GM13976 (cell line): ENCODE measurements at places on chromosomes 2 and 18.

DNA sequence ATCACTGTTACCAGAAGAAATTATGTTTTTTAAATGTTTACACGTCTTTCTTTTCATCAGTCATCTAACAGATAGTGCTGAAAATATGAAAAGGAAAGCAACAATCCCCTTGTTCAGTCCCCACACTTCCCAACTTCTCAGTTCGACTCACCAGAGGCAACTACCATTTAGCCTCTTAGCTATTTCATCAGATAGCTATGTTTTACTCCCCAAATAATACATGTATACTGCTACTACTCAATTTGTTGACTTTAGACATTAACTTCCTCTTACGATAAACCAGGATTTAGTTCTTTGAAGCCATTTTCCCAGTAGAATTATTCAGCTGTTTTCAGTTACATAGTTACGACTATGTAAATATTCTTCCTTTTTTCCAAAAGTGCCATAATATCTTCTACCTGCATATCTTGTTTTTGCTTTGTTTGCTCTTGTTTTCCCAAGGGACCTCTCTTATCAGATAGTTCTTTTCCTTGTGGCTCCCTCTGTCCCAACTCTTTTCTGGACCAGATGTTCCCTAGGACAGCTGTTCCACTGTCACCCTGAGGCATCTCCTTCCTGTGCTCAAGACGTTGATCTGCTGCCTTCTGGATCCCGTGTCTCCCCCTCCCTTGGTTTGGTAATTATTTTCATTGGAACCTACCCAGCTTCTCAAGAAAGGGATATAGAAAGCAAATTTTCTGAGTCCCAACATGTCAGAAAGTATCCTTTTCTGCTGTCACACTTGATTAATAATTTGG lies 289.3 kb upstream of the TANK start:
- no peak for DNase-seq

- no peak for DNase-seq
These were observed 112.5 kb downstream of the LPIN1 start for GRCh38 chr2:11858883-11859282.

DNA sequence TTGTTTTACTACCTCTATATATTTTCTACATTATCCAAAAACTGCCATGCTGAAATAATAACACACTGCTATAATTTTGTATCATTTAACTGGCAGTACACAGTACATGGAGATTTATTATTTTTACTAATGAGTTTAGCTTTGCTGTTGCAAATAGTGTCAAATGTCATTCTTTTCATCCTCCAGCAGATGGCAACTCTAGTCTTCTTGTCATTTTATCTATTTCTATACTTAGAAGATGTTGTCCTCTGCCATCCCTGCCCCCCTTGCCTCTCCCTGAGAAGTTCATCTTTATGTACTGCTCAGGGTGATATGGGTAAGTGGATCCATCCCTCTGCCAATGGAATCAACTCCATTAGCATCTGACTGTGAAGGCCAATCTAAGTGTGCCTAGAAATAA lies 21.7 kb upstream of the LRRTM1 start:
- DNase-seq, result peak; percentile 24

DNA sequence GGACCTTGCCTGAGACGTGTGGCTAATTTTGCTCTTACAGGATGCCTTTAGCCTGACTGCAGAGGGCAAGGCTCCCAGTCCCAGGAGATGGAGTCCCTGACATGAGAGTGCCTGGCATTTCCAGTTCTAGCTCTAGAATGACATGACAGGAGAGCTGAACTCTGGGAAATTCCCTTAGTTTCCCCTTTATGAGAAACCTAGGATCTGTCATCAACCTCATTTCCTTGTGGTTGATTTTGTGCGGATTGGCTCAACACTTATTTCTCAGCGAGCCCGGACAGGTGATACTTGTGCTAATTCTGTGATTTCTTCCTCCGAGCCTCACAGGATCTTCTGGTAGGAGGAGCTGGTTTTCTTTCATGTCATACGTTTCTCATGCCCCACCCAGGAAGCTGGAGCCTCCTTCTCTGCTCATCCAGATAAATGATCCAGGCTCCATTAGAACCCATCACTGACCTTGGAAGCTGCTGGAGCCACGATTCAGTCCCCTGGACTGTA lies at the start of gene IL36G:
Gene IL36G, plus strand, starts transcription at position 448 of the 498 bp plus-strand sequence. CDS start 633 bp downstream, outside the sequence.
- no peak for DNase-seq

DNA sequence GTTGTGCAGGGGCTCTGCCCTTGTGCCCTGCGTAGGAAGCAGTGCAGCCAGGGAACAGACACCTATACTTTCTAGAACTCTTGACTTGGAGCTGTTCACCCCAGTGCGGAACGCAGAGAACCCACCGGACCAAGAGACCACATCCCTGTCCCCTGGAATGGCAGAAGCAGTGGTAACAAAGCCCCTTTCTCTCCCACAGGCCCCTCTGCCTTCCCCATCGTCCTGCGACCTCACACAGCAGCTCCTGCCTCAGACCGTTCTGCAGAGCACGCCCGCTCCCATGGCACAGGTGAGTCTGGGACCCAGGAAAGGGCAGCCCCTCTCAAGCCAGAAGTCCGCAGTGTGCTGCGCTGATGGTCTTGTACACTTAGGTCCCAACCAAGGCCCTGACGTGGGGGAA lies 24.6 kb upstream of the RPL31 start:
- DNase-seq, result no peak

DNA sequence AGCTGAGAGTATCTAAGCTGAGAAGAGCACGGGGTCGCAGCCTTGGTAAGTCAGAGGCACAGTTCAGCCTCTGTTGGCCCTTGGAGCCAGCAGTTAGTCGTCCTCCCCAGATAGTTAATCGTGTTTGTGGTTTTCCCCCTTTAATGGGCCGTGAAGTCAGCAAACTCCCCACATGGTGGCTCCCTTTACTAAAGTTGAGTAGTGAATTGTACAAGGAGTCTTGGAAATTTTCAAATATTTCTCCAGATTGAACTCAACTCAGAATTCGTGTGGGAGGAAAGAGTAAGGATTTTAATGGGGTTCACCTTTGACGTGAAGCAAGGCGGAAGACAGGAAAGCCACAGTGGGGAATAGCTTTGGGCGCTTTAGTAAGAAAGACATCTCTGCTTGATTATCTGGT lies 2.4 kb upstream of the ADCYAP1 start:
- DNase-seq, result no peak

DNA sequence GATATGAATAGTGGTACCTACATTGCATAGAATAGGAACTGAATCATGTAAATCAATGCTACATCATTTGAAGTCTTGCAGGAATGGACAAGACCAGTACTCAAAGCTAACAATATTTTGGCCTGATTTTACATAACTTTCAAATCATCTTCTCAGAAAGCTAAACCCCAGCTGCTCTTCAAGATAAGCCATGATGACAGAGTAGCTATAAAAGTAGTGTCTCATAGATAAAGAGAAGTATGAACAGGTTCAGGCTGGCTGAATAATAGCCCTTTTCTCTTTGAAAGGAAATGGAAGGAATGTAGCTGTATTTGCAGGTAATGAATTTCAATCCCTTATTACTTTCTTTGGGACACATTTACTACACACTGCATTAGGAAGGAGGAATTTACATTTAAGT lies 28.2 kb downstream of the TSPYL6 start:
- no peak for DNase-seq

DNA sequence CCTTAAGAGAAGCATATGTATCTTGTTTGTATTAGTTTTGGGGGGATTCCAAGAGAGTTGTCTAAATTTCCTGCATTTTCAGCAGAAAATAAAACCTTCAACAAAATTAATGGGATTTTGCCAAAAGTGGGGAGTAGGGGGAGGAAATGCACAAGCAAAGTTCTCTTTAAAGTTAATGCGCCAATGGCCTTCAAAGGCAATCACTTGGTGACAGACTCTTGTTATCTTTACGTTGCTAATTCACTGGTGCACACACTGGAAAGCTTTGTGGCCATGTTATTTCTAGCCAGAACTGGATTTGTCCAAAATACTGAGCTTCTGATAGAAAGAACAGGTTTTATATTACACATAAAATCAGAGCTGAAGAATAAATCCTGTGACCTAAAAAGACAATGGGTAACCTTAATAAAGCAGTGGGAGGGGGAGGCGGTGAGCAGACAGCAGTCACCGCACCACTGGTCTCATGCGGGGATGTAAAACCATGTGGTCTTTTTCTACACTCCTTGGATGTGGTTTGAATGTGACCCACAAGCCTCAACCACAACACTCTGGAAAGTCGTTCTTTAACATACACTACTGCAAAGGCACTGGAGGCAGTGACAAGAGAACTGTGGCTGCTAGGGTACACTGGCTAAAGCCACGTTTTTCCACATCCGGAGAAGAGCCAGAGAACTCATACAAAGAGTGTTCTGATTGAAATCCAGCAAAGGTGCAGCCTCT lies 176.9 kb upstream of the SMAD7 start:
- no peak for DNase-seq

DNA sequence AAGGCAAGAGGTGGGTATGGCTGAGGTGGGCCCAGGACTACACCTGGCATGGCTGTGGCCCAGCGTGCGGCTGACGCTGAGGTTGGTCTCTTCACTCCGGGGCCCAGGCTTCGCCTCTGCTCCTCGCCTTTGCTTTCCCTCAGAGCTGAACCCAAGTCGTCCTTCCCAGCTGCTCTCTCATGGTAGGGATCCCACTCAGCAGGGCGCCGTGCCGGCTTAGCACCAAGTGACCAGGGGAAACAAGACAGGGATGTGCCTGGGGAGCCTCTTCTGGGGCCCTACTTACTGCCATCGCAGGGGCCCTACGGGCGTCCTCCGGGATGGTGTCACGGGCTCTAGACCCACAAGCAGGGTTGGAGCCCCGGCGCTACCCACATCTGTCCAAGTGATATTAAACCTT lies 138.1 kb upstream of the ALKAL2 start:
- DNase-seq, result no peak

- no peak for DNase-seq
These were observed 935.7 kb upstream of the FAM98A start for GRCh38 chr2:34534761-34535160.

DNA sequence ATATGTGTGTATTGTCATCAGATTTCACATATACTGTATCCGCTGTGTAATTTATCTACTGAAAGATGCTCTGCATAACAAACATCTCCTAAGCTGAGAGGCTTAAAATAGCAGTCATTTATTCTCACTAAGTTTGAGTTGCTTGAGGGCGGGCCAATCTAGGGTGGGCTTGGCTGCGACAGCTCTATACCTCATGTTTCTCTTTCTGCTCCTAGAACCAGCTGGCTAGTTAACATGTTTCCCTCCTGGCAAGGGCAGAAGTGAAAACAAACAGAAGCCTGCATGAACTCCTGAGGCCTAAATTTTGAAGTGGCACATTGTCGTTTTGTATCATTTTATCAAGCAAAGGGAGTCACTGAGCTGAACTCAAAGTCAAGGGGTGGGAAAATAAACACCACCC lies 585.0 kb upstream of the VRK2 start:
- no peak for DNase-seq

- no peak for DNase-seq
These were observed 290.8 kb downstream of the KCNS3 start for GRCh38 chr2:18169121-18169892.

DNA sequence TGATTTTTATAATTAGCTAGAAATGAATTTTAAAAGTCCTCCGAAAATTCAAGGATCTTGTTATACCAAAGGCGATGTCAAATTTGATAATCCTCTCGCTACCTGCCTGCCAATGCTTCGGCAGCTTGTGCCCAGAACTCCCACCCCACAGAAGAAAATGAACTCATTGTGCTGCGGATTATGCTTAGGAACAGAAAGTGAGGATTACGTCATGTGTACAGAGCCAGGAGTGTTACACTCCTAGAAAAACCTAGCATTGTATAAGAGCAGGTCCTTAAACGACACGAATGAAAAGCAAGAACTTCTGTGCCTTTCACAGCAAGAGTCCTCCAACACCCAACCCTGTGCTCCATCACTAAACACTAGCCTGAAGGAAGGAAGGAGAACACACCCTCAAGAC lies 168.3 kb downstream of the RNF152 start:
- DNase-seq, result no peak

DNA sequence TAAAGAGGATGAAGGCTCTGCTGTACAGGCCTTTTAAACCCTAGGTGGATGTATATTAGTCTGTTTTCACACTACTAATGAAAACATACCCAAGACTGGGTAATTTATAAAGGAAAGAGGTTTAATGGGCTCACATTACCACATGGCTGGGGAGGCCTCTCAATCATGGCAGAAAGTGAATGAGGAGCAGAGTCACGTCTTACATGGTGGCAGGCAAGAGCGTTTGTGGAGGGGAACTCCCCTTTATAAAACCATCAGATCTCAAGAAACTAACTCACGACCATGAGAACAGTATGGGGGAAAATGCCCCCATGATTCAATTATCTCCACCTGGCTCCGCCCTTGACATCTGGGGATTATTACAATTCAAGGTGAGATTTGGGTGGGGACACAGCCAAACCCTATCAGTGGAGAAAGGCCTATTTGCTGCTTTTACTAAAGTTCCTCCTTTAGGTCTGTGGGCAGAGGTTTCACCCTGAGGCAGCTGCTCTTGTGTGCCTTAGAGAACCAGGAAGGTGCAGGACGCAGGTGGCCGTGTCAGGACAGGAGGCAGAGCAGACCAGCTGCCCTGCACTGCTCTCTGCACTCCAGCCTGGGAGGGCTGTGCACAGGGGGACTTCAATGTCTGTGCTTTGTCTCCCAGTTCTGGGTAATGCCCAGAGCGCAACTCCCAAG lies 178.8 kb upstream of the HDAC4 start:
- DNase-seq, result no peak

DNA sequence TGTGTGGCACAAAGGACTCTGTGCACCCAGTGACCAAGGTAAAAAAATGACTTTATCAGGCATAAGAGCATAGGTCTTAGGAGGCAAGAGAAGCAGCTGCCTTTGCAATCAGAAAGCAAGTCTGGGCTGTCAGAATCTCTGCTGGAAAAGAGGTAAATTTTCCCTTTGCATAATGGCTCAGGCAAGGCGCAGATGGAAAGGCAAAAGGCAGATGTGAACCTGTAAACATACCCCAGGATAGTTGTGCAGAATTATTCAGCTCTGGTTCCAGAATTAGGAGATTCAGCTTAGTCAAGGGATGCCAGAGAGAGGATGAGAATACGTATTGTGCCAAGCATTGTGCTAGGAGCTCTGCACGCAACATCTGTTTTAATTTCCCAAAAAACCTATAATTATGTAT lies 258.7 kb downstream of the CLIP4 start:
- DNase-seq, result no peak

DNA sequence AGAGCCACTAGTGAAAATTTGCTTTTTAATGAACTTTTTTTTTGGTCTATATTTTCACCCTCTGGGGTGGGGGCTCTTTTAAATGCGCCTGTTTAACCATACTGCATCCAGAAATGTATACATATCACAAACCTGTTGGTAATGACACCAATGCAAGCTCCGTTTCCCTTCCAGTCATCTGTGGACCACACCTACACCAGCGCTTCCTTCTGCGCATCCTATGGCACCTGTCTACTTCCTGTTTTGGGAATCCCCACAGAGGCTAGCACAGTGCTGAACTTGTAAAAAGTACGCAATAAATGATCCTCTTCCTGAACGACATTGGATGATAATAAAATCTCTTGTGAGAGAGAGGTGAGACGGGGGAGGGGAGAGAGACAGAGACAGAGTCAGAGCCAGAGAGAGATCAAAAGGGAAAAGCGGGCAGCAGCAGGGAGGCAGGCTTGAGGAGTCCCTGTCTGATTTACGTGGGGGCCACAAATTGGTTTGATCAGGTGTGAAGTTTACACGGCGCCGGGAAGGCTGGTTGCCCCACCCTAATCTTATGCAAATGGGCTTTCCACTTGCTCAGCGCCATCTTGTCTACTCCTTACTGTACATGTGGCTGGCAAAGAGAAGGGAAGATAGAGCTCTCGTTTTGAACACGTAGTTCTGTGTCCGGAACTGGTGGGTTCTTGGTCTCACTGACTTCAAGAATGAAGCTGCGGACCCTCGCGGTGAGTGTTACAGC lies 38.1 kb upstream of the SLC38A11 start:
- DNase-seq, result no peak
